ENCODE measurements at places on chromosomes 1 and 21.

DNA sequence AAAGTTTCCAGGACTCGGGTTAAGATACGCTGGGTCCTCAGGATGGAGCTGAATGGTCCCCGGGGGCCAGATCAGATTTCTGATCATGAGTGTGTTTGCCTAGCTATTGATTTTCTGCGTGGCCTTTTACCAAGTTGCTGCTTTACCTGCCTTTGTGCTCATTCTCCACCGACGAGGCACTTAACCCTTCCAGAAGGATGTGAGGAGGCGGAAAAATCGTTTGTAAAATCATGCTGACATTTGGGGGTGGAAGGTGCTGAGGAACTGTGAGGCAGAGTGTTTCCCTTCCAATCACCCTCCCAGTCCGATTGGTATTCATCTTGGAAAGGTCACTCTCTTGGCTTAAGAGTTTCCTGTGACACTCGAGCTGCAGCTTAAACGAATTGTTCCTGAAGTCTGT is 337.1 kb upstream of the KAZN start:
- DNase-seq = no peak

GRCh38 chr1:104235141-104235540 is 485.4 kb downstream of the AMY1C start:
- no peak for DNase-seq

- DNase-seq = peak; percentile 73
Measured at GRCh38 chr1:152185544-152186391, 26.7 kb upstream of the RPTN start.

GRCh38 chr21:42515708-42516502 is 2.3 kb downstream of the SLC37A1 start:
- DNase-seq = peak; percentile 52

- no peak for DNase-seq
Measured at GRCh38 chr1:154855186-154855851, 14.8 kb downstream of the KCNN3 start.

GRCh38 chr1:108327534-108328466 is 83.9 kb upstream of the NBPF4 start:
- no peak for DNase-seq

GRCh38 chr1:114505148-114505561 is 5.8 kb downstream of the TRIM33 start:
- DNase-seq = no peak

DNA sequence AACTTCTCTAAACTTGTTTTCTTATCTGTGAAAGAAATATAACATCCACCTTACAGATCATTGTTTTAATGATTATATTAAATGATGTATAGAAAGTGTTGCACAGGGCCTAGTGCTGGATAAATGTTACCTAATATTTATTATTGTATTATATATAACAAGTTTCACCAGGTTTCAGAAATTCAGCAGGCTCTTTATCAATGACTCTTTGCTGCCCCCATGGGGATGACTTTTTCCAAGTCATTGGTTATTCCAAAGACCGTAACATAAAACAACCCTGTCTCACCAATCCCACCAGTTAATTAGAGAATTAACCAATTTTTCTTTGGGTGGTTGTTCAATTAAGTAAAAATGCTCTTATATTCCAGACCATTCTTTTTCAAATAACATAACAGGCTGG is 7.3 kb upstream of the DEDD start:
- DNase-seq = peak; percentile 51

DNA sequence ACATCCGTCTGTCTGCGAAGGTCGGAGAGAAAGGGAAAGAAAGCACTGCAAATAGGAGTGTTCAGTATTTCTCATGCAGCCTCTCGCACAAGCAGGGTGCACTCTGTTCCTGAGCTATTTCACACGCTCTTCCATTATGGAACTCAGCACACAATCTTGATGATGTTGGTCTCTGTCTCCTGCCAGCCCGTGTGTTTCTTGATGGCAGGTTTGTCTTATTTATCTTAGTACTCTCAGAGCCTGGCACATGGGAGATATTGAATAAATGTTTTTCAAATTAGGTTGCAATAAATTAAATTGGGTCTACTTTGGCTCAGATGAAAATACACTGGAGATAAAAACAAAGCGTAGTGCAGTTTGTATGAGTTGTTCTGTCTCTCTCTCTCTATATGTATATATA is 134.9 kb upstream of the ETS2 start:
- no peak for DNase-seq

DNA sequence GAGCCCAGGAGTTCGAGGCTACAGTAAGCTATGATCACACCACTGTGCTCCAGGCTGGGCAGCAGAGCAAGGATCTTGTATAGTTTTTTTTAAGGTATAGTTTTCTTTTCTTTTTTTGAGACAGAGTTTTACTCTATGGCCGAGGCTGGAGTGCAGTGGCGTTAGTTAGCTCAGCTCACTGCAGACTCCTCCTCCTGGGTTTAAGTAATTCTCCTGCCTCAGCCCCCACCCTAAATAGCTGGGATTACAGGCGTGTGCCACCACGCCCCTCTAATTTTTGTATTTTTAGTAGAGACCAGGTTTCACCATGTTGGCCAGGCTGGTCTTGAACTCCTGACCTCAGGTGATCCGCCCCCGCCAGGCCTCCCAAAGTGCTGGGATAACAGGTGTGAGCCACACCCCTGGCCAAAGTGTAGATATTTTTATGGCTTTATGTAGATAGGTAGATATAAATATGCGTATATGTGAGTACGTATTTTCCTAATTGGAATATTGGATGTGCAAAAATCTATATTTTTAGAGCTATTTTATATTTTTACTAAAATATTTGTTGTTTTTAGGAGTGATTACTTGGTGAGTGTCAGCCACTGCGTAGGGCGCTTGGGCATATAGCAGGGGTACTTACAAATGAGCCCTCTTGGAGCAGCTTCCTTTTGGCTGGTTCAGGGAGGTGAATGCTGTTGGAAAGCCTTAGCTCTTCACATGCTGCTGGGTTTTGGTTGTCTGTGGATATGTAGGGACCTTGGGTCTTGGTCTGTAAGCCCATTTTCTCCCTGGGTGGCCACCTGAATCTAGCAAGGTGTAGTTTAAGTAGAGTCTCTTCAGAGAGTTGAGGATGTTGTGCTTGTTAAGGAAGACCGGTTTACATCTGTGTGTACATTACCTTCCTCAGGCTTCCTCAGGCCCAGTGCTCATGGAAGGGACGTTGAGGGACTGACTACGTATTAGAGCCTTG is 9.5 kb downstream of the KDM4A start:
- DNase-seq = no peak

DNA sequence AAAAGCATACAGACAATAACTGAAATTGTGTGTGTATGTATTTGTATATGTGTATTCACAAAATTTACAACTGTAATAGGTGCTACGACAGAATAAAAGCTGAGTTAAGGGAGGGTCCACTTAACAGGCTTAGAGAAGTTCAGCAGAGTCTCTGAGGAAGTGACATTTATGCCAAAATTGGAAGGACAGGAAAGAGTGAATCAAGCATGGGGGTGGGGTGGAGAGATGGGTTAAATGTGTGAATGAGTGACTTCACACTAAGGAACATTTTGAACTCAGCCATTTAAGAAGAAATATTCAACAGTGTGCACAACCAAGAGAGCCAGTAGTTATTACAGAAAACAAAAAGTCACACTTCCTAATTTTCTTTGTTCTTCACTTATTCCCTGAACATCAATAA is 53.8 kb upstream of the RGS1 start:
- no peak for DNase-seq

- DNase-seq = no peak
Measured at GRCh38 chr1:221376286-221376685, 365.6 kb downstream of the DUSP10 start.

GRCh38 chr1:54997711-54997986 is 1.1 kb upstream of the BSND start:
- no peak for DNase-seq

DNA sequence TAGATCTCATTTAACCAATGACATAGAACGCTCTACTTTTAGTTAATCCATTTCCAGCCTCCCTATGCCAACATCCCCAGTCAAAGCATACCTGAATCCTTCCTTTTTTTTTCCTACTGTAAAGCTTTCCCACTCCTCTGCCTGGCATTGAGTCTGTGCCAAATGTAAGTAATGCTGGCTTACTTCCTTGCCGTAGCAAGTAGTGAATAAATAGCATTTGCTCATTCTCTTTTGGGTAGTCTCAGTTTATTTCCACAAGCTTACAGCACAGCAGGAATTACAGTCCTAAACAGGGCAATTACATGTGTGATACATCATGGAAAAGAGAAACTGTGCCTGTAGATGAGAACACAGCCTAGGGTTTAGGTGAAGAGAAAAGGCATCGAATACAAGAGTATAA is 352.6 kb upstream of the NEGR1 start:
- no peak for DNase-seq

DNA sequence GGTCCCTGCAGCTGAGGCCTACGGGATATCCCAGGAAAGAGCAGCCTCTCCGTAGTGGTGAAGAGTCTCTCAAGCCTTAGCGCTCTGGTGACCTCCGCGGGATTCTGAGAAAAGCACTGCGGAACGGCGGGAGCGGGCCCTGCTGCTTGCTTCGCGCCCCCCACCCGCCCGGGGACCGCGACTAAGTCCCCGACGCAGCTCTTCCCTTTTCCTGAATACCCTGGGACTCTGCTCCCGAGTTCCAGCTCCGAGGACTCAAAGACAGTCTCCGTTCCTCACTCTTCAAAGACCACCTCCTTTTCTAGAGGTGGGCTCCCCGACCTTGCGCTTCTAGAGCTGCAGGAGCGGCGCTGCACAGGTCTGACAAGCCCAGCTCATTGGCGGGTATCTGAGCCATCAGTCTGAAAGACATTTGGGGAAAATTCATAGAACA is 3.6 kb upstream of the PRRX1 start:
- DNase-seq = peak; percentile 79

GRCh38 chr1:164671323-164671965 is 112.5 kb downstream of the PBX1 start:
- no peak for DNase-seq

DNA sequence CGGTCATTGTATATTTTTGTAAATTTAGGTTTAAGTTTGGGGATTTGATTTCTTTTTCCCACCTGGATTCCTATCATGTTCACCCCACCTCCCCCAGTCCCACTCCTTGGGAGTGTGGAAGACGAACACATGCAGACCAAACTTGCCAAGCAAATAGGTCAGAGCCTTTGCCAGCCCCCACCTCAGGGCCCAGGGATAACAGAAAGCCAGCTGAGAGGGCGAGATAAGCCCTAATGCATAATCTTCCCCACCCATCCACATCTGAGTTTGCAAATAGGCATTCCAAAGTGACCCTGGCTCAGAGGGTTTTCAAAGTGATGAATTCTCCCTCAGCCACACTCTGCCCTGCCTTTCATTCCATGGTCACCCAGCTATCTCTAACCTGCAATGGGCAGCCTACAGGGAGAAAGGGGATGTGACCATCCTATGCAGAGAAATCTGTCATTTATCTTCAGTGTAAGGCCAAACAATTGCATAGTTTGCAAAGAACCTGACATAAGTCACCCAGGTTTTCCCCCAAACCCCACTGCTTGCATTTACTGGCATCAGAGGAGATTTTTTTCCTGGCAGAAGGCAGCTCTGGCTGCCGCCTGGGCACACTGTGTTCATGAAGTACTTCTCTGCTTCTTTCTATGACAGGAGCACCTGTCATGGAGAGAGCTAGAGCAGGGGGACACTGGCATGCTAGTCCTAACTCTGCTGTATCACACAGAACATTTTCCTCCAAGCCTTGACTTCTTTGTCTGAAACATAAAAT is 69.0 kb upstream of the NFIA start:
- no peak for DNase-seq

- no peak for DNase-seq
Measured at GRCh38 chr1:92851729-92852128, 19.9 kb downstream of the RPL5 start.

DNA sequence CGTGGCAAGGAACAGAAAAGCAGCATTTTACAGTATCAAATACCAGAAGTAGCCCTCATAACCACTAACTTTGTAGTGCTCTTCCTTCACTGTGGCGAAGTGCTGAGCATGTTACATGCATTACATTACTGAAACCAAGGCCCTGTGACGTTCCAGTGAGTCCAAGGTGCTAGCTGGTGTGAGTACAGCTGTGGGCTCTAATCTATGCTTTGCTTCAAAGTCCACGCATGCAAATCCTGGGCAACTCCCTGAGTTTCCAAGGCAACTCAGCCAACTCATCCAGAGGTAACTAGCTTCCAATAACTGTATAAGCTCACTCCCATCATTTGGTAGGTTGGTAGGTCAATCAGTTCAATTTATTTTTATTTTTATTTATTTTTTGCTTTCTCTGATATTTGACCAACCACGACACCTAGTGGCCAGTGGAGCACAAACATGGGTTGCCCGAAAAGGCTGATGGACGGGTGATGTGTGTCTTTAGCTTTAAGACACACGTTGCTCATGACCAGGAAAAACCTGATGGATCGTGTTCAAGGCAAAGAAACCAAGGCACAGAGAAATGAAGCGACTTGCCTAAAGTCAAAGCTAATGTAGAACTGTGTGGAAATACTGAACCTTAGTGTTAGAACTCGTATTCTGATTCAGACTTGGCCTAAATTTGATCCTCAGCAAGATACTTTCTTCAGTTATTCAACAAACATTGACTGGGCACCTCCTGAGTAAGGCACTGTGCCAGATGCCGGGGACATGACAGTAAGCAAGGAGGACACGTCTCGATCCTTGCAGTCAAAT is 73.0 kb downstream of the GNG12 start:
- DNase-seq = peak; percentile 62

DNA sequence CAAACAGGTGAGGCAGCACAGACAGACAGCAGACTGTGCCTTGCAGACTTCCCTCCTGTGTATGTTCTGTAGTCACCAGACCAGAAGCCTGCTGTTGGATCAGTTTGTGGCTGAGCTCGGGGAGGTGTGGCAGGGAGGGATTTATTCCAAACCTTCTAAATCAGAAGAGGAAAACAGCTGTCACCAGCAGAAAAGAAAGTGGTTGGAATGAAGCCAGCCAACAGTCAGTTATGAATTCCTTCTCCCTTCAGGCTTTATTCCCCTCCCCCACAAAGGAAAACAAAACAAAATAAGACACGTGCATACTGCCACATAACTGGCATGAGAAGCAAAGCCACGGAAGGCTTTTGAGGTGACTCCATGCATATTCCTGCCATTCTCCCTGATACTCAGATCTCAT is 19.0 kb upstream of the PIGV start:
- DNase-seq = peak; percentile 93

DNA sequence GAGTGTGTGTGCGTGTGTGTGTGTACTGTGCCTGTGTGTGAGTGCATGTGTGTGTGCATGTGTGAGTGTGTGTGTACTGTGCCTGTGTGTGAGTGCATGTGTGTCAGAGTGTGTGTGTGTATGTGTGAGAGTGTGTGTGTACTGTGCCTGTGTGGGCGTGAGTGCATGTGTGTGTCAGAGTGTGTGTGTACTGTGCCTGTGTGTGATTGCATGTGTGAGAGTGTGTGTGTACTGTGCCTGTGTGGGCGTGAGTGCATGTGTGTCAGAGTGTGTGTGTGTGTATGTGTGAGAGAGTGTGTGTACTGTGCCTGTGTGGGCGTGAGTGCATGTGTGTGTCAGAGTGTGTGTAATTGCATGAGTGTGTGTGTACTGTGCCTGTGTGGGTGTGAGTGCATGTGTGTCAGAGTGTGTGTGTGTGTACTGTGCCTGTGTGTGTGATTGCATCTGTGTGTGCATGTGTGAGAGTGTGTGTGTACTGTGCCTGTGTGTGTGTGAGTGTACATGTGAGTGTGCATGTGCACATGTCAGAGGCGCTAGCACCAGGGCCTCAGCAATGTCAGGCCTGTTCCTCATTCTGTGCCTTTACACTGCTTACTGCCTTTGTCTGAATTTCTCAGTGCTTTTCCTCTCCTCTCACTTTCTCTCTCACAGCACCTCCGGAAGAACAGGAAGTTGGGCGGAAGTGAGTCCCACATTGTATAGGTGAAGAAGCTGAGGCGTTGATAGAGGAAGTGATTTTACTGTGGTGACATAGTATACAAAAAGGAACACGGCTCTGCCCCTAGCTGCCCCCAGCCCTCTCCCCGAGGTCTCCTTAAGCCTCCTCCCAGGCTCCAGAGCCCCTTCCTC is 4.9 kb downstream of the SLC5A9 start:
- no peak for DNase-seq

GRCh38 chr21:45403133-45403824 is 1.7 kb upstream of the COL18A1 start:
- DNase-seq = no peak

Data from fibroblast of skin of scalp (primary cell).